ENCODE measurements at places on chromosomes 2 and 18. TPM values are rescaled to one million over a fixed set of nuclear protein-coding genes. Genes with fewer than 3 reads are reported as not detected.

Gene PPP1R1C
- not detected for total RNA-seq

Gene SP100
- total RNA-seq: 314 TPM

Gene SERPINB13
- not detected for total RNA-seq

Gene GTF3C2
- total RNA-seq: 66.4 TPM

Gene UGT1A4
- total RNA-seq: not detected

Gene ITPRIPL1
- 32.8 TPM for total RNA-seq

Gene CNDP1
- total RNA-seq: not detected
